NCI-H446 treated with DMSO at 0.1 percent for 48 hours (cell line): ENCODE measurements at places on chromosomes 12 and 14.

- no peak for DNase-seq
These were observed 1.1 kb upstream of the RHOF start for GRCh38 chr12:121794534-121795033.

- no peak for DNase-seq
These were observed 63.4 kb upstream of the MYL2 start for GRCh38 chr12:110983811-110984210.

DNA sequence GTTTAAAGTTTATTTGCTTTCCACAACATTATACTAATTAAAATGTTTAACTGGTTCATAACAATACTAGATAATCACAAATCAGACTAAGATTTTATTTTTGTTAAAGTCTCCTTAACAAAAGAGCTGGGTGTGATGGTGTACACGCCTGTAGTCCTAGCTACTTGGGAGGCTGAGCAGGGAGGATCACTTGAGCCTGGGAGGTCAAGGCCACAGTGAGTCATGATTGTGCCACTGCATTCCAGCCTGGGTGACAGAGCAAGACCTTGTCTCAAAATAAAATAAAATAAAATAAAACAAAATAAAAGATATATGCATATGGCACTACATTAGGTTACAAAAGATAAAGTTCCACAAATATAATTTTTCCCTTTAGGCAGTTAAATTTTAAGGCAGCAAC, 5.6 kb downstream of the MIS18BP1 start:
- DNase-seq: no peak

- no peak for DNase-seq
These were observed 270.0 kb downstream of the DACT1 start for GRCh38 chr14:58907803-58908202.

- DNase-seq: peak; percentile 87
These were observed 29.0 kb downstream of the ATF7IP start for GRCh38 chr12:14394317-14395073.

GRCh38 chr14:76904100-76904739, 78.0 kb downstream of the LRRC74A start:
- no peak for DNase-seq

DNA sequence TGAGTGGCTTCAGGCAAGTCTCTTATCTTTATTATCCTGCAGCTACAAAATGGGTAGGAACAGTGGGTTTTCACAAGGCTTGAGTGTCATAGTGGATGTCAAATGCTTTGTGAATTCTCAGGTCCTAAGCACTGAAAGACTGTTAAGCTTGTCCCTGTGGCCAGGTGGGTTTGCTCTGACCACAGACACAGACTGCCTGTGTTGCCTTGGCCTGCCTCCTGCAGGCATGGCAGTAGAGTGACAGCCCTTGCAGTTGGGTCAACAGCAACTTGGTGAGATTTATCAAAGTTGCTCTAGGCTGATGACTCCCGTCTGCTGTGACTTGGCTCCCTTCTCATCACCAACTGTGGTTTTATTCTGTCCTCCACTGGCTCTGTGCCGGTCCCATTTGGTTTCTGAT, 520.0 kb upstream of the CCDC196 start:
- DNase-seq: no peak
